ENCODE measurements at places on chromosomes 2 and 18.

DNA sequence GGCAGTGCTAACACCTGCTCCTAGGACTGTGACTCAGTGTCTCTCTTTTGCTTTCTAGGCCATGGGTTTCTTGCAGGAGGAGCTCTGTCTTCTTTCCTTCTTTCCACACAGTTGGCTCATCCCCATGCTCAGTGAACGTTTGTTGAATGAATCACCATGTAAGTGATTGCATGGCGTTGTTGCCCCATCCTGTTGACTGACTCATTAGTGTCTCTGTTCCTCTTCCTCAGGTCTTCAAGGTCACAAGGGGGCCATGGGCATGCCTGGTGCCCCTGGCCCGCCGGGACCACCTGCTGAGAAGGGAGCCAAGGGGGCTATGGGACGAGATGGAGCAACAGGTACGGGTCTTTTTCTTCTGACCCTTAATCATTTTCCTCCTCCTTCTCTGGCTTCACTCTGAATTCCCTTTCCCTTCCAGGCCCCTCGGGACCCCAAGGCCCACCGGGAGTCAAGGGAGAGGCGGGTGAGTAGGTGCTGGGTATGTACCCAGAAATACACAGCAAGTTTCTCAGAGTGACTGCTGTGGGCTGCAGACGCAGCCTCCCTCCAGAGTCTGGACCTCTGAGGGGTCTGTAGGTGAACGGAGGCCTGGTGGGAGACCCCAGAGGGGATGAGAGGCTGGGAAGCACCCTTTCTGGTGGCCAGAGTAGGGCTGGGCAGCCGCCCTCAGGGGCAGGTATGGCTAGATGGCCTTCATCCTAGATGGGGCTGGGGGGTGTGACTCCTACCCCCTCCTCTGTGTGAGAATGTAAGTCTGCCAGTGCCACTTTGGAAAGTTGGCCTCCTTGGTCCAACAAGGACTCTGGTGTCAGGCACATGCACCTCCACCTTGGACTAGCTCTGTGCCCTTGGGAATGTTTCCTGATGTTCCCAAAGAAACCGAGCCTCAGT is 32.4 kb downstream of the MARCO start:
- no peak for DNase-seq

DNA sequence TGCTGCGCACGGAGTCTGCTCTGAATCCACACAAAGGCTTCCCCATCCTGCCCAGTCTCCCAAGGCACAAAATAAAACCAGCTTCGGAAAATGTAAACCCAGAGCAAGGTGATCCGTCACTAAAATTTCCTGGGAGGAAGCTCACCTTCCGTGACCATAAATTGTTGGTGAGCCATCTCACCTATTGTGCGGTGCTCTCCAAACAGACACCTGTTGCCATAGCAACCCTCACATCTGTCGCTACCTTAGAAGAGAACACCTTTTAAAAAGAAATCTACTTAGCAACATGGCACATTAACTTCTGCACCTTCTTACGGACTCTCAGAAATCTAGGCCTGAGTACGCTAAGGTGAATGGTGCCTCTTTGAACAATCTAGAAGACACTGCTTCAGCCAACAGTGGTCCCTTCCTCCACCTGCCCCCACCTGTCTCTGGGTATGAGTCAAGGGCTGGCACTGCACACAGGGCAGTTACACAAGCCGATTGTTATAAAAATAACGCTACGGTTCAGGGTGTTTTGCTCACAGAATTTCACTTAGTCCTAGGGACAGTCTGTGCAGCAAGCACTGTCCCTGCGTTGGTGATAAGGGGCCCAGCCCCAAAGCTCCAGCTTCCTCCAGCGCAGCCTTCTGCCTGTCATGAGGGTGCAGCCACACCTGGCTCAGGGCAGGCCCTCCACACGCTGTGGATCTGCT is 114.9 kb upstream of the ID2 start:
- DNase-seq = no peak

GRCh38 chr2:182894174-182894573 is 27.7 kb upstream of the FRZB start:
- DNase-seq = no peak

GRCh38 chr2:147451902-147452515 is 392.8 kb upstream of the ACVR2A start:
- DNase-seq = no peak

DNA sequence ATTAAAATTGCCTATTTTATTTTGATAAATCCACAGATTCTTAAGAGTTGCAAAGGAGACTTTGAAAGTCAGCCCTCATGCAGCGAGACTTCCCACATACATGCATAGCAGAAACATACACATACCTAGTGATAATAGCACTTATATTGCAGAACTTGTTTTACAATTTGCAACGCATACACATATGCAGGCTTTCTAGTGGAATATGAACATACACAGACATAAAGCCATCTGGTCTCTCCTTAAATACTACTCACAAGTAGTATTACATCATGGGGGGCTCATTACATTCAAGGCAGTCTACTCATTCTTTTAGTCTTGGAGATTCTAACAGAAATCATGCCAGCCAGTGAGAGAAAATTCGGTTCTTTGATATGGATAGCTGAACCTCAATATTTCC is 295.1 kb upstream of the RND3 start:
- no peak for DNase-seq

- no peak for DNase-seq
Observed at GRCh38 chr2:99689145-99689742, 199.4 kb upstream of the REV1 start.

GRCh38 chr2:118832791-118833715 is 14.4 kb downstream of the EN1 start:
- no peak for DNase-seq

GRCh38 chr2:187266147-187266546 is 181.9 kb downstream of the CALCRL start:
- DNase-seq = no peak

DNA sequence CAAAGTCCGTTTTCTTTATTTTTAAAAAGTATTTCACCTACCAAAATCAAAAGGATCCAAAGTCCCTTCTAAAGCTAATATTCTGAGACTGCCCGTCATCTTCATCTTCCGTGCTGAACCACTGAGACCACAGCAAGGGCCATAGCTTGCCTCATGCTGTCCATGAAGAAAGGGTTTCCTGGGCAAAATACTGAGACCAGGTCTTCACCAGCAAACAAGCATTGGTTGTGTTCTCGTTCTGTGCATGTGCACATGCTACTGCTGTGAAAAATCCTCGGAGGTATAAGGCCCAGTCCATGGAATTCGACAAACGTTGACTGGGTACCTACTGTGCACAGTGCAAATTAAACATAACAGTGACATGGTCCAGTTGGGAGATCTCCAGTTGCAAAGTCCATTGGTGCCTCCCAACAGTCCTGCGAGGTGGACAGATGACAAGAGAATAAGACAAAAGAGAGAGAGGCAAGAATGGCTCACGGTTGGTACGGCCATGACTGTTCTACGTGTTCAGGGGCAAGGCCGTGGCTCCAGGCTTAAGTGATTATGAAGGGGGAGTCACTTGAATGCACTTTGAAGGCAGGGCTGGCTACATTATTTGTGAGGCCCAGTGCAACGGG is 192.6 kb upstream of the GLI2 start:
- DNase-seq = no peak

- DNase-seq = no peak
Observed at GRCh38 chr2:25881764-25882163, 3.5 kb upstream of the ASXL2 start.

GRCh38 chr2:77579076-77579769 is 57.0 kb upstream of the LRRTM4 start:
- DNase-seq = no peak

GRCh38 chr2:229749779-229750178 is 35.4 kb upstream of the DNER start:
- DNase-seq = no peak

DNA sequence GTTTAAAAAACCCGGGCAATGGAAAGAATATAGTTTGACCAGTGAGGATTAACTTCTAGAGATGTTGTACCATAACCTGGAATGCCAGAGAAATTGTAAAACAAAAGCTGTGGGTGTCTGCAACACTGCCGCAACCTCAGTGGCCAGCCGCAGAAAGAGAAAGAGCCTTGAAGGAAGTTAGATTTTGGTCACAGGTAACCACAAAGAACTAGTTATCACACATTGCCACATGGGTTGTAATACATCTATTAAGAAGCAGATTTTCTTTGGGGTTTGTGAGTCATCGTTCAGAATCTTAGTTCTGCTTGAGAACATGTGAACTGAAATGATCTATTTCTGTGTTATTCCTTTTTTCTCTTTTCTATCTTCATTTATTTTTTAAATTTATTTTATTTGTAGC is 222.9 kb upstream of the AGAP1 start:
- DNase-seq = peak; percentile 10

GRCh38 chr2:106020821-106021661 is 173.1 kb downstream of the UXS1 start:
- DNase-seq = no peak

DNA sequence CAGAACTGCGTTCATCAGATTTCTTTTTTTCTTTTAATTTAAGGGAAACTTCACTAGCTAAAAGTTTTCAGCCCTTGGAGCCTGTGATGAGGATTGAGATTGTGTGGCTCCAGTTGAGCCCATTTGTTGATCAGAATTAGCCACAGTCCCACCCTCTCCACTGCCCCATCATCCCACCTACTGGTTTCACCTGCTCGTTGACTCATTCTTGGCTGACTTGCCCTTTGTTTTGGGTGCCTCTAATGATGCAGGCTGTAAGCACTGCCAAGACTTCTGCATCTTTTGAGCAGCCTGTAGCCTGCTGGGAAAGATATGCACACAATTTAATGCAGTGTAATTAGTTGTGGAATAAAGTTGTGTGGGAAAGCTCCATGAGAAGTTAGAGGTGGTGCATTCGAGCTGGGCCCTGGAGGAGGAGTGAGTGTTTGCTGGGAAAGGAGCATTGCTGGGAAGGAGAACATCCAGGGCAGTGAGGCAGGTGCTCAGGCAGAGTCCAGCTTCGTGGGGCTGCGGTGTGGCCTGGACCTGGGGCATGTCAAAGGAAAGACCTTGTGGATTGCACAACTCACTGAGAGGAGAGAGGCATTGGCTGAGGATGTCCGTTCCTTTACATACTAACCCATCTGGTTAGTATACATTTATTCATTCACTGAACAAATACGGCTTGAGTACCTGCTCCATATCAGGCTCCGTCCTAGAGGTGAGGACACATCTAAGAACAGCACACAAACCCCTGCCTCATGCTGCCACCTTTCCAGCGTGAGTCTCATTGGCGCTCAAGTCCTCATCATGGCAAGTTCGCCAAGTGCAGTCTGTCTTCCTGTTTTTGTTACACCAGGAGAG is 18.2 kb downstream of the ASPRV1 start:
- no peak for DNase-seq

GRCh38 chr2:31304816-31305215 is 70.9 kb downstream of the EHD3 start:
- no peak for DNase-seq

- no peak for DNase-seq
Observed at GRCh38 chr2:20656561-20656960, 5.7 kb upstream of the HS1BP3 start.

All from CD4-positive, alpha-beta T cell treated with Interleukin-21 for 1 hour (primary cell).